ENCODE measurements at places on chromosomes 7 and 10.

DNA sequence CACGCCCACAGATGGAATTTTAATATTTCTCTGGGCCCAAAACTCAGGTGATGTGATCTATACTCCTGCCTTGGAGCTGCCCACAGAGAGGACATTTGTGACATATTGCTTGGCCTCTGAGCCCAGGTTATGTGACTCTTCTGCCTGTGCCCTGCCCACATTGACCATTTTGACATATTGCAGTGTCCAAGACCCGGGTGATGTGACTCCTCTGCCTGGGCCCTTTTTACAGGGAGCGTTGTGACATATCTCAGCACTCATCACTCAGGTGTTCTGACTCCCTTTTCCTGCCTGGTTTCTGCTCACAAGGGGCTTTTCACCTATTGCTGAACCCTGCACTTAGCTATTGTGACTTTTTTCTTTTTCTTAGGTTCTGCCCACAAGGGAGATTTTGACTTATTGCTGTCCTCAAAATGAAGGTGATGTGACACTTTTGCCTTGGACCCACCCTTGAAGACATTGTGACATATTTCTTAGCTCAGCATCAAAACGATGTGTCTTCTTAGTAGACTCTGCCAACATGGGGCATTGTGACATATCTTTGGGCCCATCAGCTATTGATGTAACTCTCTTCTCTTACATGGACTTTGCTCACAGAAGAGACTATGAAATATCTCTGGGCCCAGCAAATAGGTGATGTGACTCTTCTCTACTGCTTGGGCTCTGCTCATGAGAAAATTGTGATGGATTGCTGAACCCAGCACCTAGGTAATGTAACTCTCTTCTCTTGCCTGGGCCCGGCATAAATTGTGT is 11.0 kb upstream of the ZNF107 start:
- no peak for DNase-seq

DNA sequence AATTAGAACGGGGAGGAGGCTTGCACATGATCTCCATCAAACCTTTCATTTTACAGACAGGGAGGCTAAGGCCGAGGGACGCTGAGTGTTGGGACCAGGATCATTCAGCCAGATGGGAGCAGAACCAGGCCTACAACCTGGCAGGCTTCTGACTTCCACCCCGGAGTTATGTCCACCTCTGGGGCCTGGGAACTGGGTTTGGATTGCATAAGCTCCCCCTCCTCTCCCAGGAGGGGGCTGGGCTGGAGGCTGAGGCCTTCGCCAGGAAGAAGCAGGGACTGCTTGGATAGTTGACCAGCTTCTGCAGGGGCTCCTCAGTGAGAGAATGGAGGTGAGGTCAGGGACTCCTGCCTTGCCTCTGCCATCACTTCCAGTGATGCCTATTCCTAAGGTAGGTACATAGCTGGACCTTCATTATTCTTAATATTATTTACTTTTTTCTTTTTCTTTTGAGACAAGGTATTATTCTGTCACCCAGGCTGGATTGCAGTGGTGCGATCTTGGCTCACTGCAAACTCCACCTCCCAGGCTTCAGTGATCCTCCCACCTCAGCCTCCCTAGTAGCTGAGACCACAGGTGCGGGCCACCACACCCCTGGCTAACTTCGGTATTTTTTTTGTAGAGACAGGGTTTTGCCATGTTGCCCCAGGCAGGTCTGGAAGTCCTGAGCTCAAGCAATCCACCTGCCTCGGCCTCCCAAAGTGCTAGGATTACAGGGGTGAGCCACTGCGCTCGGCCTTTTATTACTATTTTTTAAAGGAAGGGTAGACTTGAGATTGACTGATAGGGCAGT is 1.3 kb downstream of the SNX10 start:
- no peak for DNase-seq

- no peak for DNase-seq
Observed at GRCh38 chr10:119225083-119225658, 17.8 kb downstream of the GRK5 start.

- no peak for DNase-seq
Observed at GRCh38 chr10:84247496-84247895, 2.6 kb downstream of the RGR start.

GRCh38 chr10:97361537-97361901 is 27.0 kb upstream of the FRAT2 start:
- DNase-seq: no peak

DNA sequence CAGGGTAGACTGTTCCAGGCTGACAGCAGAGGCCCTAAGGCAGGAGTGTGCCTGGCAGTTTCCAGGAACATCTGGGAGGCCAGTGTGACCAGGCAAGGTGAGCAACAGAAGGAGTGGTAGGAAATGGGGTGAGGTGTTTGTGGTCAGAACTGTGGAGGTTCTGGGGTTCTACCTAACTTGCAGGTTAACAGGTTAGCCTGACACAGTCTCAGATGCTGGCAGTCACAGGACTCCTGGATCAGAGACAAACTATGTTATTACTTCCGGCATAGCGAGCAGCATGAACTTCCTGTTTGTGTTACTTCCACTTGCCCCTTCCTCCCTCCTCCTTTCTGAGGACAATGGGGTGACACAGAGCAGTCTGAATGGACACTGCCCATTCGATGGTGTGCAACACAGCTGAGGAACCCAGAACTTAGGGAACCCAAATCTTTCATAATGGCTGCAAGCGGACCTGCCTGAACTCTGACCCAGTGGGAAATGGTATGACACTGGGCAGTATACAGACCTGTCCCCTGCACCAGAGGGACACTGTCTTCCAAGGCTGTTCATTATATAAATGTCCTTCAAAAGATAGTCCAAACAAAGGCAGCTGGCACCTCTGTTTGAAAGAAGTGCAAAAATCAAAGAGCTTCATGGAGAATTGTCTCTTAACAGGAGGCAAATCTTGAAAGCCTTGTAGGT is 3.9 kb upstream of the SAR1A start:
- DNase-seq: no peak

- DNase-seq: no peak
Observed at GRCh38 chr7:108415084-108415483, 41.2 kb downstream of the NRCAM start.

GRCh38 chr10:105743343-105744056 is 1102.4 kb downstream of the SORCS3 start:
- no peak for DNase-seq

DNA sequence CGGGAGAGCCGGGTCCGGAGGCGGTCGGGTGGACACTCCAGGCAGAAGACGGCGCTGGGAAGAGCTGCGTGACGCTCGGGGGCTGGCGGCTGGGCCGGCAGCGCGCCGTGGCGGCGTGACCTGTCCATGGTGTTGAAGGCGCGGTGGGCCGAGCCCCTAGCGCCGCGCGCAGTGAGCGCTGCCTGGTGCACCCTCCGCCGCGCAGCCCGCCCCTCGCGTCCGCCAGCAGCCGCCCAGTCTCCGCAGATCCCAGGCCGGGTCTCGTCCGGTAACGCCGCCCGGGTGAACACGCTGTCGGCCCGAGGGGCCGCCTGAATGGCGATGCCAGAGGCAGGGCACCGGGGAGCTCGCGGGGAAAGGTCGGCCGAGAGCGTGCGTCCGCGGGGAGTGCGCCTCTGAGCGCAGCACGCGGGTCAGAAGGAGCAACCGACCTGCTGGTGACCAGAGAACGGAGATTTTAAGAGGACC is 657 bp upstream of the TMEM178B start:
- peak; percentile 52 for DNase-seq

- peak; percentile 85 for DNase-seq
Observed at GRCh38 chr7:65731562-65732035, 141.3 kb upstream of the VKORC1L1 start.

DNA sequence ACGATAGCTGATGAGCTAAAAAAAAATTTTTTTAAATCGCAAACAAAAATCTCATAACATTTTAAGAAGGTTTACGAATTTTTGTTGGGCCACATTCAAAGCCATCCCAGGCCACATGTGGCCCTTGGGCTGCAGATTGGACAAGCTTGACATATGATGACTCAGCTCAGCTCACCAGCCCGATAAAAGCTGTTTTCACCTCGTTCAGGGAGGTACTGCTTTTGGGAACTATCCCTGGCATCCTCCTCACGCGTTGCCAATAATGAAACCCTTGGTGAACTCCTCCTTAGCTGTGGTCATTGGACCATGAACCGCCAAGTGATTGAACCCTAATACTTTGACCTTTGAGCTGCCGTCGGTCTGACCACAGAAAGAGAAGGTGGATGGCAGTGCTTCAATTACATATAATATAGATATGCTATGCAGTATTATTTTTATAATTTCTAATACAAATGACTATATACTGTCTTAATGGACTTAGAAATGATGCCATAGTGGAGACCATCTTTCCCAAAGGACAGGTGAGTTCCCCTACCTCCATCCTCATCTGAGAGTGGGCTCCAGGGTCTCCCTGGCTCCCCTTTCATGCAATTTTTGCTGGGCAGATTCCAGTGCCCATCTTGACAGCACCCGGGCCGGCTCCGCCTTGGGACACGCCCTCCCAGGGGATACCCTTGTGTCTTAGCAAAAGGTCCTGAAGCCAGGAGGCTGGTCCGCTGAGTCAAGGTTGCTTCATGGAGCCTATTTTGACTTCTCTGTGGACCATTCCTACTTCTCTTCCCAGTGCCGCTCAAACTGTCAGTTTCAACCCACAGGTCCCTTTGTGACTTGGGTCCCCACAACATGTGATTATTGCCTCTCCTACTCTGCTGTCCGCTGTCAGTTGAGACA is 707.2 kb downstream of the PARD3 start:
- DNase-seq: no peak

DNA sequence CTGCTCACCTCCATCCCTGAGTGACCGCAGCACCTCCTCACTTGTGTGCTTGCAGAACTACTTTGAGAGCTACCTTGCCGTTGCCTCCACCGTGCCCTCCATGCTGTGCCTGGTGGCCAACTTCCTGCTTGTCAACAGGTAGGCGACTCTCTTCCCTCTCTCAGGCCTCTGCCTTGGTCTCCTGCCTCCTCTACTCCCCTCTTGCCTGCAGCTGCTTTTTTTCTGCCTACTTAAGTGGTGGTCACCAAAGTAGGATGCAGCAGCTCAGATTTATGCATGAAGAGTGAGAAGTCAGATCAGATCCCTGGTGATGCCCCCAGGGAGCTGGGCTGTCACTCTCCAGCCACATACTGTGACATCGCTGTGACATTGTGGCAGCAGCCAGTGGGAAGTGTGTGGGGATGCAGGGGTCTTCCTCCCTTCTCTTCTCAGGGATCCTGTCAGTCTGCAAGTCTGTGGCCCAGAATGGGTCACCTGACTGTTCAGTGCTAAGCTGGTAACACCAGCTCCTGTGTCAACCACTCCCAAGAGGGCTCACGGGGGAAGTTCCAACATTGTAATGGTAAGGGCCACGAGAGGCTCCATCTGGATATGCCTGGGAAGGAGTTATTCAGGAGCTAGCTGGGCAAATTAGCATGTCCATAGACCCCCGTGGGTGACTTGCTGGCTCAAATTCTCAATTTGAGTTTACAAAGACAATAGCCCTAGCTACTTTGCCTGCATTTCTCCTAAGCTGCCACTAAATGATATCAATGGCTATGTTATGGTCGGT is 25.3 kb downstream of the SLC29A3 start:
- no peak for DNase-seq

- peak; percentile 50 for DNase-seq
Observed at GRCh38 chr10:21929070-21929469, 74.5 kb downstream of the DNAJC1 start.

DNA sequence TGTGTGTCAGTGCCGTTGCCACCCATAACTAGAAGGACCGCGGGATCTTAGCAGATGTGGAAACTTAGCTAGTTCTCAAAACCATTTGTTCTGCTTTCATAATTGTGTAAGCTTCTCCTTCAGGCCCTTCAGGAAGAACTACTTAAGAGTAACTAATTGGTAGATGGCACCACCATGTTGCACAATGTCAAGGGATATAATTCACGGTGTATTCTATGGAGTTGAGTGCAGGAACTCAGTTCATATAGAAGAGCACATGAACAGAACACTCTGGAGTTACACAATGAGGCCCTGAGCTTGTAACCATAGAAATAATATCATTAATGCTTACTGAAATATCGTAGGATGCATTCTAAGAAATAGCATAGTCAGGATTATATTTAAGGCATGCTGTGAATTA is 126.5 kb upstream of the GAD2 start:
- DNase-seq: no peak

GRCh38 chr7:112069879-112070321 is 136.3 kb downstream of the DOCK4 start:
- no peak for DNase-seq

DNA sequence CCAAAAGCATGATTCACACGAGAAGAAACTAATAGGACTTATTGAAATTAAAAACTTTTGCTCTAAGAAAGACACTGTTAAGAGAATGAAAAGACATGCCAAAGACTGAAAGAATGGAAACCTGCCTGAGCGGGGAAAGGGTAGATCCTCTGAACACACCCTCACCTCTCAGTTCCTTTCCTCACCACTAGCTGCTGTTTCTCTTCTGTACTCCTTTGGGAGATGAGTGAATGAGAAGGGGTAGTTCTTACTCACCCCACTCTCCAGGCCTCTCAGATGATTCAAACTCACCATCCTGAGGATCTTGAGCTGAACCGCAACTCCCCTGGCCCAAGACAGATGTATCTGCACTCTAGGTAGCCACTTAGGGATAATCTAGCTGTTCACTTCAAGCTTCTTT is 41.9 kb downstream of the IQUB start:
- no peak for DNase-seq

DNA sequence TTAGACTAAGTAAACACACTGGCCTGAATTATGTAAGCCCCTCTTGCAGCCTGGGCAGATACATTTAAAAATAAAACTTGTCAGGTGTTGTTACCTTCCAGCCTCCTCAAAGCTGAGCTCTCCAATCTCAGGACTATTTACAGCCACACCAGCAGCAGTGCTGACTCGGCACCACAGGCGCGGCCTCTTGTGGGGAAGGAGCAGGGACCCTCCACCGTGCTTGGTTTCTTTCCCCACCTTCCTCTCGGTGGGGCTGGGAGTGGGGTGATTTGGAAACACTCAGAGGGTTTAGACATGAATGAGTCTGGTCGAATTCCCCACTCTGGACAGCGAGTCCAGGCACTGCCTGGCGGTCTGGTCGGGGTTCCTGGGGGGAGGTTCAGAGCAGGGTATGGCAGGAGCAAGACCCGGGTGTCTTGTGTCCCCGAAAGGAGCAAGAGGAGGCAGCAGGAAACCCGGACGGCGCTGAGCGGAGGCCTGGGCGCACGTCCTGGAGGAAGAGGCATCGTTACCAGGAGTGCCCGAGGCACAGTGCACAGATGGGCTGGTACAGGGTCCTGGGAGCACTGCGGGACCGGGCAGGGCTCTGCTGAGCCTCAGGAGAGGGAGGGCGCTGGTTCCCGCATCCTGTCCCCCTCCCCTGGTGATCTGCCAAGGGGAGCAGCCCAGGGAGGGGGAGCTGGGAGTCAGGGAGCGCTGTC is 29.2 kb upstream of the CFAP46 start:
- no peak for DNase-seq

- no peak for DNase-seq
Observed at GRCh38 chr10:77318739-77319138, 318.9 kb downstream of the KCNMA1 start.

DNA sequence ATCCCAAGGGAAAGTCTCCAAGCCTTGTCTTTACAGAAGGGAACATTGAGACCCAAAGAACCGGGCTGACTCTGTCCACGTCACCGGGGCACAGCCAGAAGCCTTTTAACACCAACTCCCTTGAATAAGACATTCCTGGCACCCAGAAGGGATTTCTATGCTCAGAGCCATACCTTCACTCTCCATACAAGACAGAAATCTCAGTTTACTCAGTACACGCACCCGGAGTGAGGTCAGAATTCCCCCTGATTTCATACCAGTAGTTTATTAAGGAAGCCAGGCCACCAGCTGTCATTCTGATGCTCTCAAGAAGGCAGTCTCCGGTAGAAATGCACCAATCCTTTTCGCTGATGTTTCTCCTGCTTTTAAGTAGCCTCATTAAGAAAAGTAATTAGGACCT is 134.2 kb upstream of the KCNMA1 start:
- no peak for DNase-seq
